ENCODE measurements at places on chromosomes 2 and 18.
A peak's percentile ranks its signal among the peaks of the same experiment; 100 is the strongest.

DNA sequence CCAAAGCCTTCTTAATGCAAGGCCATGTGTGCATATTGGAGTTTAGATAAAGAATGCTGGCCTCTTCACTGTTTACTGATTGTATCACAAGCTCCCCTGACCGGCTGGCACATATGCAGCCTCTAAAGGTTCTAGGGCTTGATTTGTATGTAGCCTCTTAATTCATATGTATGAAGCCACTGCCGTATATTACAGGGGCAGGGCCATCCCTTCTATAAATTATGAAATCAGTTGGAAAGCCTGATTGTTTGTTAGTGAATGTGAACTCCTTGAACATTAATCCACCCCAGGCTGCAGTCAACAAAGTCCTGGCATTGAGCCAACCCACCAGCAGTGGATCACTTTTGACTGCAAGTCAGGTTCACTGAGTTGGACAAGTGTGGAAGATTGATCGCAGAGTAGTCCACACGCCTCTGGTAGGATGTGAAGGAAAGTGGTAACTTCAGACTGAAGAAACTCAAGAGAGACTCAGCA lies 61.6 kb upstream of the PARD3B start:
- no peaks in the 10 kb centered on the region for H3K27me3 ChIP-seq
- H3K27ac ChIP-seq, result no peak overlapping the region
- no peak overlapping the region for H3K4me3 ChIP-seq

- H3K4me3 ChIP-seq, result no peak overlapping the region
- no peaks in the 10 kb centered on the region for H3K36me3 ChIP-seq
- H3K27me3 ChIP-seq, result no peaks in the 10 kb centered on the region
- no peak for DNase-seq
These were observed 63.1 kb downstream of the FAM171B start for GRCh38 chr2:186757009-186757408.

DNA sequence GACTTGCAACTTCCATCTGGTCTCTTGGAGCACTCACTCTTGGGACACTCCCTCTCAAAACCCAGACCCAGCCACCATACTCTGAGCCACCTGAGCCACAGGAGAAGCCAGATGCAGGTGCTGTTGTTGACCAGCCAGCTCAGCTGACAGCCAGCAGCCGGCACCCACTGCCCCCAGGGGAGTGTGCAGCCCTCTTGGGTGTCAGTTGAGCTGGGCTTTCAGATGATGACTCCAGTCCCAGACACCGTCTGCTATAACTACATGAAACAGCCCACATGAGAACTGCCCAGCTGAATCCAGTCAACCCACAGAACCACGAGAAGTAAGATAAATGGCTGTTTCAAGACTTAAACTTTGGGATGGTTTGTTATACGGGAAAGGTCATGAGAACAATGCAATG lies 10.7 kb upstream of the IGFBP2 start:
- no peaks in the 10 kb centered on the region for H3K27me3 ChIP-seq
- H3K4me1 ChIP-seq, result peaks cover 11% of the 10 kb centered on the region
- H3K4me3 ChIP-seq, result no peak overlapping the region
- no peak for DNase-seq

GRCh38 chr2:113054066-113054465 lies 1.4 kb upstream of the IL36B start:
- no peaks in the 10 kb centered on the region for H3K4me1 ChIP-seq
- H3K36me3 ChIP-seq, result no peaks in the 10 kb centered on the region
- no peak for DNase-seq
- H3K27ac ChIP-seq, result no peak overlapping the region
- no peaks in the 10 kb centered on the region for H3K27me3 ChIP-seq

DNA sequence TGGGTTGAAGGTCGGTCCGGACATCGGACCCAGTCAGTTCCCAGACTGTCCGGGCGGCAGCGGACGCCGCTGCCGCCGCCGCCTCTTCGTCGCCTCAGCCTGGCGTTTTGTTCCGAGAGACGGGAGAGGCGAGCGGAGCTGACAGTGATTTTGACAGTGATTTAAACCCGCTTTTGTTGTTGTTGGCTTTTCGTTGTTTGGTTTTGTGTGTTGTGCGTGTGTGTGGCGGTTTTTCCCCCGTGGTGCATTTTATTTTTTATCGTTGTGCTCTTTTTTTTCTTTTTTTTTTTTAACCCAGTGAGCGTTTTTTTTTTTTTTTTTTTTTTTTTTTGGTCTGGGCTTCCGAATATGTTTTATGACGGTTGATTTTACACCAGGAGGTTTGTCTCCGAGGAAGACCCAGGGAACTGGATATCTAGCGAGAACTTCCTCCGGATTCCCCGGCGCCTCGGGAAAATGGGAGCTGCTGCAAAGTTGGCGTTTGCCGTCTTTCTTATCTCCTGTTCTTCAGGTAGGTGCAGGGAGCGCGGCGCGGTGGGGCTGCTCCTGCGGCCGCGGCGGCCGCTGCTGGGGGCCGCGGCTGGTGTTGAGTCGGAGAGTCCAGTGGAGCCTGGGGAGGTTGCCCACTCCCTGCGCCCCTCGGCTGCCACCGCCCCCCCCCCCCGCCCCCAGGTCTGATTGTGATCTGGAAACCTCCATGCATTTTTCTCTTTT lies at the start of gene ACVR2A:
TSS of gene ACVR2A (plus strand) at position 333 of the 714 bp plus-strand sequence. CDS start at position 457, 124 bp downstream.
- H3K4me3 ChIP-seq, result peak within 1 kb of the TSS; percentile 92
- peak within 1 kb of the TSS; percentile 94 for H3K27ac ChIP-seq
- no peaks in the 10 kb centered on the region for H3K27me3 ChIP-seq
- H3K36me3 ChIP-seq, result no peaks in the 10 kb centered on the region
- DNase-seq, result peak; percentile 54

- no peak for DNase-seq
- H3K27me3 ChIP-seq, result no peaks in the 10 kb centered on the region
- no peak overlapping the region for H3K4me3 ChIP-seq
- H3K4me1 ChIP-seq, result peaks cover 13% of the 10 kb centered on the region
- H3K36me3 ChIP-seq, result no peaks in the 10 kb centered on the region
These were observed 4.2 kb upstream of the IL1R1 start for GRCh38 chr2:102138331-102138730.

- H3K4me1 ChIP-seq, result no peaks in the 10 kb centered on the region
- no peak overlapping the region for H3K27ac ChIP-seq
- H3K27me3 ChIP-seq, result no peaks in the 10 kb centered on the region
- no peaks in the 10 kb centered on the region for H3K36me3 ChIP-seq
- no peak for DNase-seq
- no peak overlapping the region for H3K4me3 ChIP-seq
These were observed 1671.5 kb upstream of the PIK3C3 start for GRCh38 chr18:40283560-40283959.

DNA sequence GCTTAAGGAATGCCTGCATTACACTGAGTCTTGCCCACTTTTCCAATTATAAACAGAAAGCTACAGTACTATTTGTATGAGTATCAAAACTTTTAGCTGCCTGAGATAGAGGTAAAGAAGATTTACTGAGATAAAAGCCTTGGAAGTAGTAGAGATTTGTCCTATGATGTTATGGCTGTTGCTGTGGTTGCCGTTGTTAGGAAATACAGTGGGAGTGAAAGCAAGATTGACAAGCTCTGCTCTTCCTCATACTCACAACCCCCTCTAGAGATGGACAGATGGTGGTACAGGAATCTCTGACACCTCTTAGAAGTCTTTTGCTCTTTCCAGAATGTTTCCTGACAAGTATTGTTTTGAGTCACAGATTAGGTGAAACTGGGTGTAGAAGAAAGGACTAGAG lies 242.5 kb downstream of the RPIA start:
- H3K36me3 ChIP-seq, result no peaks in the 10 kb centered on the region
- H3K27ac ChIP-seq, result no peak overlapping the region
- DNase-seq, result no peak
- no peak overlapping the region for H3K4me3 ChIP-seq

DNA sequence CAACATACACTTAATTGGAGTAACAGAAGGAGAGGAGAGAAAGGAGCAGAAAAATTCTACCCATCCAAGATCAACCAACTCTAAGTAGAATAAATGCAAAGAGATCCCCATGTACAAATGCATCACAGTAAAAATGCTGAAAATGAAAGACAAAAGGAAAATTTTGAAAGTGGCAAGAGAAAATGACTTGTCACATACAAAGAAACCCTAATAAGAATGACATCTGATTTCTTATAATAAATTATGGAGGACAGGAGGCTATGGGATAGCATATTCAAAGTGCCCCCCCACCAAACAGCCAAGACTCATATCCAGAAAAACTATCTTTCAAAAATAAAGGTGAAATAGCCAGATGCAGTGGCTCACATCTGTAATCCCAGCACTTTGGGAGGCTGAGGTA lies 22.2 kb upstream of the INPP4A start:
- no peaks in the 10 kb centered on the region for H3K27me3 ChIP-seq
- H3K4me3 ChIP-seq, result no peak overlapping the region
- H3K27ac ChIP-seq, result no peak overlapping the region
- no peaks in the 10 kb centered on the region for H3K4me1 ChIP-seq

DNA sequence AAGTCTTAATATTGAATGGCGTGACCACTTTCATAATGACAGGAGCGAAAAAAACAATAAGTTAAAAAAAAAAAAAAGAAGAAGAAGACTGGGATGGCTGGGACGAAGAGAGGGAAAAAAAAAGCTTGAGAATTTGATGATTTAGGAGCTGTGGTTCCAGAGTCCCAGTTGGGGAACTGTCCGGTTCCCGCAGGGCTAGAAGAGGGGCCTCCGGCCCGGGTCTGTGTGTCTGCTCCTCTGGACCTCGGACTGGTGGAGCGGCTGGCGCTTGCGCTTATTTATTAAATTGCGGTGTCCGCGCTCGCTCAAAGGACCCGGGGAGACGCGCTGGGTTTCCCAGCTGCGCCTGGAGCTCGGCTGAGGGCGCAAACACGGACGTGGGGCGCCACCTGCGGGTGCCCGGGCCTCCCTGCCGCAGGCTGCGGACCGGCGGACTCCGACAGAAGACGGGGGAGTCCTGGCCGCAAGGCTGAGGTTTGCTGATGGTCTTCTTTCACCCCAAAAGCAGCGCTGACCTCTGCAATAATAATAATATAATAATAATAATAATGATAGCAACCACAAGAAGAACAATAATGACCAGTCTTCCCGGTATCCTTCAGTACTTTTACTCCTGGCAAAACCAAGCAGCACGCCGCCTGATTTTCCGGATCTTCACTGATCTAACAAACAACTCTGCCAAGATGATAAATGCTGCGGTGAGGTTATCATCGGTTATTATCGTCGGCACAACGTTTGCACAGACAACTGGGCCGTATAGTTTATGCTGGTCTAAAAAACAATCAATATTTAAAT lies at the start of gene CBLN2:
TSS of gene CBLN2 (minus strand) at position 251 of the 795 bp plus-strand sequence. CDS start 2,182 bp downstream, outside the sequence.
- peaks cover 15% of the 10 kb centered on the region for H3K4me1 ChIP-seq
- H3K27me3 ChIP-seq, result no peaks in the 10 kb centered on the region
- H3K36me3 ChIP-seq, result no peaks in the 10 kb centered on the region
- peak; percentile 38 for DNase-seq

- peak overlapping the region; percentile 94 for H3K27ac ChIP-seq
- no peak for DNase-seq
- no peaks in the 10 kb centered on the region for H3K27me3 ChIP-seq
- H3K36me3 ChIP-seq, result no peaks in the 10 kb centered on the region
- no peak overlapping the region for H3K4me3 ChIP-seq
- H3K4me1 ChIP-seq, result peaks cover 41% of the 10 kb centered on the region
These were observed 1.5 kb downstream of the SPOPL start for GRCh38 chr2:138503087-138503442.

- no peaks in the 10 kb centered on the region for H3K36me3 ChIP-seq
- peaks cover 17% of the 10 kb centered on the region for H3K4me1 ChIP-seq
- no peak overlapping the region for H3K4me3 ChIP-seq
- DNase-seq, result no peak
- no peaks in the 10 kb centered on the region for H3K27me3 ChIP-seq
These were observed 58.3 kb downstream of the SEPTIN10 start for GRCh38 chr2:109555346-109555900.

- no peak for DNase-seq
- H3K27me3 ChIP-seq, result no peaks in the 10 kb centered on the region
- no peak overlapping the region for H3K4me3 ChIP-seq
- H3K27ac ChIP-seq, result peak overlapping the region; percentile 46
- H3K4me1 ChIP-seq, result peaks cover 6% of the 10 kb centered on the region
These were observed 51.0 kb upstream of the GORASP2 start for GRCh38 chr2:170878066-170878465.

- no peak for DNase-seq
- no peak overlapping the region for H3K27ac ChIP-seq
- H3K27me3 ChIP-seq, result no peaks in the 10 kb centered on the region
- no peak overlapping the region for H3K4me3 ChIP-seq
- no peaks in the 10 kb centered on the region for H3K36me3 ChIP-seq
These were observed 34.8 kb upstream of the RND3 start for GRCh38 chr2:150522269-150522668.

- H3K4me3 ChIP-seq, result no peak overlapping the region
- DNase-seq, result no peak
- no peaks in the 10 kb centered on the region for H3K27me3 ChIP-seq
- no peaks in the 10 kb centered on the region for H3K36me3 ChIP-seq
- H3K4me1 ChIP-seq, result no peaks in the 10 kb centered on the region
- no peak overlapping the region for H3K27ac ChIP-seq
These were observed 28.7 kb downstream of the ALK start for GRCh38 chr2:29892585-29893259.

DNA sequence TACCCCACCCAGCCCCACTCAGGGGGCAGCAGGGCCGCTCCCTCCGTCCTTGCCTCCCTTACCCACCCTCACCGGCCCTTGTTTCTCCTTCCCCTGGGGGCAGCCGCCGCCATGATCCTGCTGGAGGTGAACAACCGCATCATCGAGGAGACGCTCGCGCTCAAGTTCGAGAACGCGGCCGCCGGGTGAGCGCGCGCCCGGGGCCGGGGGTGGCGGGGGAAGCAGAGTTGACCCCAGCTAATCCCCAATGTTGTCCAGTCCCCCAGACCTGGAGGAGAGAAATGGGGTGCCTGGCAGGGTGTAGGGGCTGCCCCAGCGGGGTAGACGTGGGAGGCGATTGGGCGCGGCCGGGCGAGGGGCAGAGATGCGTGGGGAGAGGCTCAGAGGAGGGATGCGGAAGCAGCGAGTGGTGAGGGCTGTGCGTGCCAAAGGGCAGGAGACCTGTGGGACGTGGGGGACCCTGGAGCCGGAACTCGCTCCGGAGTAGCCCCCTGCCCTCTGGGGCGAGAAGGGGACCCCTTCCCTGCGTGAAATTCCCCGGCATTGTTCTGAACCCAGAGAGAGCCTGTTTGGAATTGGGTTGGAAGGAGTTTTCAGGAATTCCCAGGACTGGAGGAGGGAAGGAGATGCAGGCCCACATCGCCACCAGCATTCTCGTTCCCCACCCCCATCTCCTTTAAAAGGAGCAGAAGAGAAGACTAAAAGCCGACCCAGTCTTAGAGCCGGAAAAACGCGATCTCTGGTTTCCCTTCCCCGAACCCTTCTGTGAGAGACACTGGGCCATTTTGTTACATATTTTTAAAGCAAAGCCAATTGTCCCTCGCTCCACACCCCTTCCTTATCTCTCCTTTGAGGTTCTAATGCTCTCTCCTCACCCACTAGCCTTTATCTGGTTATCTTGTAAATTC lies 625 bp downstream of the ARPC2 start:
- no peaks in the 10 kb centered on the region for H3K36me3 ChIP-seq
- DNase-seq, result peak; percentile 62
- H3K27me3 ChIP-seq, result no peaks in the 10 kb centered on the region

GRCh38 chr2:182887753-182888415 lies 21.4 kb upstream of the FRZB start:
- no peaks in the 10 kb centered on the region for H3K27me3 ChIP-seq
- H3K27ac ChIP-seq, result no peak overlapping the region
- H3K4me1 ChIP-seq, result no peaks in the 10 kb centered on the region
